ENCODE measurements at places on chromosomes 12 and 14.

- DNase-seq: peak; percentile 42
These were observed 17.3 kb upstream of the STAC3 start for GRCh38 chr12:57268264-57268663.

GRCh38 chr12:44917141-44917540, 41.0 kb upstream of the NELL2 start:
- no peak for DNase-seq

DNA sequence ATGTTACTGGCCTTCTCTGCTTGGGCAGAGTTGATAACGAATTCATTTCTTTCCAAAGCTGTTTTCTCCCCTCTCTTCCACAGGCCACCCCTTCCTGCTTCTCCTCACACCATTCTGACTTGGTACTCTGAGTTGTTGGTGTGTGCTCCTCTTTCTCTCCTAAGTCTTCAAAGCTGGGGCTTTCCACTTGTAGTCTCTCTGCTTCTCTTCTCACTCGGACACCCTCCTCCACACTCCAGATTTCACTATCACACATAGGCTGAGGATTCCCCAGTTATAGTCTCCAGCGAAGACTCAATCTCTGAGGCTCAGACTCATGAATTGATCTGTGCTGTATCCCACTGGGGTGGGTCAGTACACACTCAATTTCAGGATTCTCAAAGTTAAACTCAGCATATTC, 201.0 kb downstream of the SSPN start:
- DNase-seq: no peak

- no peak for DNase-seq
These were observed 44.2 kb upstream of the FOS start for GRCh38 chr14:75234173-75235115.

- DNase-seq: no peak
These were observed 359.8 kb downstream of the BTG1 start for GRCh38 chr12:91785655-91786498.

- DNase-seq: no peak
These were observed 892.5 kb downstream of the LRFN5 start for GRCh38 chr14:42499137-42499536.

DNA sequence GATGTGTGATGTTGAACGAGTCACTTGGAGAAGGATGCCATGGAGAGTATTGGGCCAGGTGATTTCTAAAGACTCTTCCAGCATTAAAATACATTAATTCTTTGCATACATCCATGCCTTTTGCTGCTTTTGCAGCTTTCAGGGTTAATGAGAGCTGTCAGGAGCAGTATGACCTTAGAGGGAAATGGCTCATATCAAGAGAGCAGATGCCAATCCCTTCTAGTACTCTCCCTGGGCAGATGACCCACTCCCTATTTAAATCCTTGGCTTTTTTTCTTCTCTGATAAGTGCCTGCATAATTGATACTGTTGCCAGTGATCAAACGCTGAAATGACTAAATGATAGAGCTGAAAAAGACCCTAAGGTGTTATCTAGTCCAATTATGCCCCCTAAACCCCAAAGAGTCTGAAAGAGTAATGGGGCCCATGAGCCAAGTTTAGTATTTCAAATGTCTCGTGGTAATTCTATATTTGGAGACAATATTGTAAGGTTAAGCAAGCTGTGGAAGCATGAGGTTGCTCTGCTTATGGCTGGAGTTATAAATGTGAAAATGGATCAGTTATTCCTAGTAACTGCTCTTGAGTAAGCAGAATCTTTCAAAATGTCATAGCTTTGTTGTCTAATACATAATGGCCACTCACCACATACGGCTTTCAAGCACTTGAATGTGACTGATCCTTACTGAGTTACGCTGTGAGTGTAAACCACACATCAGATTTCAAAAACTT, 137.3 kb downstream of the ETV6 start:
- no peak for DNase-seq

GRCh38 chr14:69968681-69969080, 89.5 kb downstream of the SMOC1 start:
- no peak for DNase-seq

- DNase-seq: no peak
These were observed 33.7 kb downstream of the TCTN1 start for GRCh38 chr12:110647631-110648040.

DNA sequence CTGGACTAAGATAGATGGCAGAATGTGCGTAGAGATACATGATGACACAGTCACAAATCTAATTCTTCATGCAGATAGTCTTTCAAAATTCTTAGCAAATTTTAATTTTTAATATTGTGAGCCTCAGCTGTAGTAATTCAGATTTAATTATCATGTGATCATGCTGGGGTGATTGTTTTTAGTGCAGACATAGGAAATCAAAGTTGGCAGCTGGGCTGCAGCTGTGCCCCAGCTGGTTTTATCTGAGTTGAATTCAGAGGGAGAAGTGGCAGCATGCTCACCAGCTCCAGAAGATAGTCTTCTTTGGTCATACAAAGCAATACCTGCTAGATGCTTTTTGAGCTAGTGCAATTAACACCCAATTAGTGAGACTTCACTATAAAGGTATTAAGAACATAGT, 292.9 kb downstream of the RAD51B start:
- no peak for DNase-seq

GRCh38 chr12:26361964-26362363, 166.6 kb downstream of the SSPN start:
- no peak for DNase-seq

- DNase-seq: no peak
These were observed 177.7 kb downstream of the CCDC91 start for GRCh38 chr12:28367993-28368392.

DNA sequence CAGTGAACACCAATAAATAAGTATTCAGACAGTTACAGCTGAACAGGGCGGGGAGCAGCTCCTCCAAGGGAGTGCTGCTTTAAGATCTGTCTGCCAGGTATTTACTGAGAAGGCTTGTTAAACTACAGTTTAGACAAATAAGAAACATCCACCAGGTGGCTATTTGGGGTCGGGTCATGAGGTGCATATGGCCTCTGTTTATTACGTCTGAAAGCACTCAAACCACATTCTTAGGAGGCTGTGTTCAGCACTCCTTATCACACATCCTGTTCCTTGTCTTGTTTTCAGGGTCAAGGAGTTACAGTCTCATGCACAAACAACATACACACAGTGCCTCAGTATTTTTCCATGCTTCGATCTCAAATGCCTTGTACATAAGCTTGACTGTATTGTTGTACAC, 78.8 kb downstream of the KCNMB4 start:
- DNase-seq: no peak

DNA sequence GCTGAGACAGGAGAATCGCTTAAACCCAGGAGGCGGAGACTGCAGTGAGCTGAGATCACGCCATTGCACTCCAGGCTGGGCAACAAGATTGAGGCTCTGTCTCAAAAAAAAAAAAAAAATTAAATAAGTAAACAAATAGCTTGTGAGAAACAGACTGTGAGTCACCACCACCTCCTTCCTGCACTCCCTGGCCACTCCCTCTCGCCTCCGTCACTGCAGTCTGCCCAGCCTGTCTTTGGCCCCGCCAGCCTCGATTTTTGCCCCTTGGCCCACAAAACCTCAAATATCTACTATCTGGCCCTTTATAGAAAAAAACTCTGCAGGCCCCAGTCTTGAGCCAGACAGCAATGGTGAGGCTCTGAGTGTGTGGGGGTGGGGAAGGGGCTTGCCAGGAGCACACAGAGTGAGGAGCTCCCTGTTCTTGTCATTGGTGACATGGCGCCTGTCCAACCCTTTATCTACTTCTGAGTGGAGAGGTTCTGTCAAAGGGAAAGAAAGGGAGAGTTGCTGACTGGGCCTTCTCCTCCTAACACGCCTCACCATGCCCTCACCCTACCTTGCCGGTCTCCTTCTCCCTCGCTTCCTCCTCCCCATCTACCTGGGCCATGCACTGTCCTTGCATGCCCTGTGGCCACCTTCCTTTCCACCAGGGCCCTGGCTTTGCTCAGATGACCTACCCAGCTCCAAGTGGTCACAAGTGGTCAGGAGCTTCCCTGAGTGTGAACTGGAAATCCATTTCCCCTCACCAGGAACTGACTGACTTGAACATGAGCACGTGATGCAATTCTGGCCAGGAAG, 22.1 kb downstream of the LGMN start:
- DNase-seq: no peak

- DNase-seq: no peak
These were observed 12.6 kb upstream of the TTC7B start for GRCh38 chr14:90828642-90829487.

- no peak for DNase-seq
These were observed 60.3 kb upstream of the NTF3 start for GRCh38 chr12:5371631-5372030.

DNA sequence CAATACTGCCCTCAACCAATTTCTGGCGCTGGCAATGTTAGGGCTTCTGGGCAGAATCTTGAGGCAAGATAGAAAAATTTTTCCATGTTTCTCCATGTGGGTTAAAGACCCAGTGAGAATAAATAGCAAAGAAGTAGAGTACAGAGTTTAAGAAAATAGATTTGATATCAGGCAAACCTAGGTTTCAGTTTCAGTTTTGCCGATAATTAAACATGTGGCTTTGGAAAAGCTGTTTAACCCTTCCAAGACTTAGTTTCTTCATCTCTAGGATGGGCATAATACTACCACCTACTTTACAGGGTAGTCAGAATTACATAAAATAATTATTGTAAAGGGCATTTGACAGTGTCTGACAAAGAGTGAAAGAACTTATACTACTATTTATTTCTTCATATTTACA, 360.4 kb downstream of the PCNX1 start:
- DNase-seq: no peak

DNA sequence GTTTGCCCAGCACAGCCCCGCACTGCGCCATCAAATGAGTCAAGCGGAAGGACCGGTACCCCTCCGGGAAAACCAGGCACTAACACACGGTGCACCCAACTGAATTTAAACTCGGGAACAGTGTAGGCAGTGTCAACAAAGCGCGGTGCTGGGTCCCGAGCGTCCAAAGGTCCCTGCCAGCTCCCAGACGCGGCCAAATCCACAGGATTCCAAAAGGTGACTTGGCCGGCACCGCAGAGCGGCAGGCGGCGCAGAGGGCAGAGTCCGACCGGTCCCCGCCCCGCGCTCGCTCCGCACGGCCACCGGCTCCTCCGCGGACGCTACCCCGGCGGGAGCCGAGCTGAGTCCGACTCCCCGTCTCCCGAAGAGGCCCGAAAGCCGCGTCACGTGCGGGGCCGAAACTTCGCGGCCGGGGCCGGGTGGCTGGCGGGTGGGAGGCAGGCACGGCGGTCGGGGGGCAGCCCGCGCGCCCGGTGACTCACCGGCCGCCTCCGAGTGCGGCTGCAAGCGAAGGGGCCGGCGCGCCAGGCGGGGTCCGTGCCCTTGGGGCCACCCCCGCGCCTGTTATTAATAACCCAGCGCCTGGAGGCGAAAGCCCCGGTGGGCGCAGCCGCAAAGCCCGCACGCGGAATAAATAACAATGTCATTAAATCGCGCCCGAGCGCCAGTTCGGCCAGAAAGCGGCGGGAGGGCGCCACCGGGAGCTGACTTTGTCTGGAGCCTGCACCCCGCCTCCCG, 863 bp downstream of the DENND5B start:
- DNase-seq: no peak

GRCh38 chr12:92431146-92431545, 271.6 kb upstream of the PLEKHG7 start:
- no peak for DNase-seq

DNA sequence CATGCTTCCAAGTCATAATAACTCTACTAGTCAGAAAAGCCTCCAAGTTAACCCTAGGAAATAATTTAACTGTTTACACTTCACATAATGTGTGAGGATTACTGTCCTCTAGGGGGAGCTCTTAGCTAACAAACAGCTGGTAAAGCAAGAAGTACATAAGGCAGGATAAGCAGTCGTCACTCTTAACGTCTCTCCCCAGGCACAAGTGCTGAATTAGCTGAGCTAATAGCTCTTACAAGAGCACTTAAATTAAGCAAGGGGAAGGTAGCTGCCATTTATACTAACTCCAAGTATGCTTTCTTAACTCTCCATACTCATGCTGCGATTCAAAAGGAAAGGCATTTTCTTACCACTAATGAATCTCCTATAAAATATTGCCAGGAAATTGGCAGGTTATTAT, 79.3 kb upstream of the TSPAN11 start:
- DNase-seq: no peak

- DNase-seq: no peak
These were observed 1014.8 kb upstream of the FBXO33 start for GRCh38 chr14:40447017-40447416.

GRCh38 chr12:4056910-4057845, 184.0 kb upstream of the PARP11 start:
- DNase-seq: no peak

DNA sequence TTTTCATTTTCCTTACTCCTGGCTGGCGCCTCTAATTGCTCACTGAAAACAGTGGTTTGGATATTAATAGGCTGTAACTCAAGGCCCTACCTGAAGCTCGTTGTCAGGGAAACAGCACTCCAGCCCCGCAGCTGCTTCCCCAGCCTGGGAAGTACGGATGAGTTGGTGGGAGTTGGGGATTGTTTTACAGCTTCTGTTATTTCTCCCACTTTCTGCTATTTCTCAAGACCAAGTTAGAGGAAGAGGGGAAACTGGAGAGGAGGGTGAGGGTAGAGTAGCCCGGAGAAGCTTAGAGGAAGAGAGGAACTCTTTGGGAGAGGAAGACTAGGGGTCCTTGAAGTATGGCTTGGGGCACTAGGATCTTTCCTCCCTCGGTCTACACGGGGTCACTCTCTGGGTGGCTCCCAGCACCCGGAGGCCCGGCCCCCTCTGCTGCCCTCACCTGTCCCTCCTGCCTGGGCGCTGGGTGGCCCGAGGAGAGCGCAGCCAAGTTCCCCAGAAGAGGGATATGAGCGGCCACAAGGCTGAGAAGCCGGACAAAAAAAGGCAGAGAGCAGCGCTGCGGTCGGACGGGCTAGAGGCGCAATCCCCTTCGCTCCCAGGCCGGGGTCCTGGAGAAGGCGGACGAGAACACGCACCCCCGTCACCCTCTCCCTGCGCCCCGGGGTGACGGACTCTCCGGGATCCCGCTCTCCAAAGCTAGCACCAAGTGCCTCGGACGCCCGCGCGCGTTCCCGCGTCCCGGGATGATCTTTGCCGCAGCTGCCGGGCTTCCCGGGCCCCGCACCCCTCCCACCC, 671 bp downstream of the SPTB start:
- no peak for DNase-seq

DNA sequence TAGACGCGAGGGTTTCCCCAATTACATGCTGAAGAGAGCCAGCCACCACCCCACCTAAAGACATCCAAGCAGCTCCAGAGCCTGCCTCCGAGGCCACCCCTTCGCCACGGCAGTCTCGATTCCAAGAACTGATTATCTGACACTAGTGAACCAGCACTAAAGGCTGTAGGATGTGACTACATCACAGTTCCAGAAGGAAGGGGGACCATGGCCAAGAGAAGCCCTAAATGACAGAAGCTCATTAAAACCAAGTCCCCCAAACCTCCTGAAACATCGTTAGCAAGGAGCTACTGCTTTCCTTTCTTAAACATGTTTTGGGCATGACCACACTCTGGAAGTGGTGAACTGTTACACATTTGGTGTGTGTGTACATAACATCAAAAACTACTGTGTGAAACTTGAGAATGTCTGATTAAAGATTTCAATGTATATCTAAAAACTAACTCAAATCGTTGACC, 88.2 kb downstream of the DUSP16 start:
- no peak for DNase-seq
